ENCODE measurements at places on chromosomes 3 and 15.

- no peak for DNase-seq
Observed at GRCh38 chr3:194988495-194989165, 282.3 kb downstream of the XXYLT1 start.

DNA sequence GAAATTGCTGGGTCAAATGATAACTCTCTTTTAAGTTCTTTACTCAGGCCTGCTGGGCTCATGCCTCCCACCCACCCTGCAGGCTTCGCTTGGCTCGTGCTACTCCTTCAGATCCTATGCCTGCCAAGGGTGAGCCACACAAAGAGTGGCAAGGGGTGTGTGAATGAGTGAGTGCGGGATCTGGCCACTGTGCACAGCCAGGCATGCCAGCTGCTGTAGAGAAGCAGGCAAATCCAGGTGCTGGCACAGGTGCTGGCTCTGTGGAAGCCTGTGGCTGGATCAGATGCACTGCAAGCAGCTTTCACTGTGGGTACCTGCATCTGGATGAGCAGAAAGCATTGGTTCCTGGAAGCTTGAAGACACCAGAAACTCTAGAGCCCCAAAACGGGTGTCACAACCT, 1055.7 kb upstream of the EPHA6 start:
- DNase-seq: no peak

GRCh38 chr3:61562042-61562720, 810 bp downstream of the PTPRG start:
- DNase-seq: no peak

- DNase-seq: no peak
Observed at GRCh38 chr3:32544894-32545293, 25.8 kb downstream of the DYNC1LI1 start.

- no peak for DNase-seq
Observed at GRCh38 chr3:13569641-13570390, 20.9 kb downstream of the FBLN2 start.

- DNase-seq: no peak
Observed at GRCh38 chr3:195549931-195550519, 6.9 kb upstream of the PPP1R2 start.

DNA sequence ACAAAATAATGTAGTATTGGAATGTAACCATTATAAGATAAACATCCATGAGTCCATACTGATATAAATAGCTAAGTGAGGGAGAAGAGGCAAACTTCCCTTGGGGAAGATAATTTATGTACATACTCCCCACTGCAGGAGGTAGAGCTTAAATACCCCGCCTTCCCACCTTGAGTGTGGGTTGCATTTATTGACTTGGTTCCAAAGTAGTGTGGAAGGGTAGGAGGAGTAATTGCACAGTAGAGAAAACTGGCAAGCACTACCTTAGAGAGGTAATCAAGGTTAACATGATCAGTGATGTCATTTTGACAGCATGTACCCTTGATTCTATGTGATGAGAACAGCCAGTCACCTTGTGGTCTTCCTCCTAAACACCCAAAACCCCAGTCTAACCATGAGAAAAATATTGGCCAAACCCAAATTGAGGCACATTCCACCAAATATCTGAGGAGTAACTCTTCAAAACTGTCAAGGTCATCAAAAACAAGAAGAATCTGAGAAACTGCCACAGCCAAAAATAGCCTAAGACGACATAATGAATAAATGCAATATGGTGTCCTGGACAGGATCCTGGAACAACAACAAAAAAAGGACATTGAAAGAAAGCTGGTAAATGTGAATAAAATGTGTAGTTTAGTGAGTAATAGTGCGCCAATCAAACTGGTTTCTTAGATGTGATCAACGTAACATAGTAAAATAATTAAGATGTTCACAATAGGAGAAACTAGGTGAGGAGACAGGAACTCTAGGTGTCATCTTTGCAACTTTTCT, 774 bp upstream of the CNOT10 start:
- DNase-seq: no peak

GRCh38 chr3:72258361-72259141, 473.6 kb upstream of the PROK2 start:
- no peak for DNase-seq

DNA sequence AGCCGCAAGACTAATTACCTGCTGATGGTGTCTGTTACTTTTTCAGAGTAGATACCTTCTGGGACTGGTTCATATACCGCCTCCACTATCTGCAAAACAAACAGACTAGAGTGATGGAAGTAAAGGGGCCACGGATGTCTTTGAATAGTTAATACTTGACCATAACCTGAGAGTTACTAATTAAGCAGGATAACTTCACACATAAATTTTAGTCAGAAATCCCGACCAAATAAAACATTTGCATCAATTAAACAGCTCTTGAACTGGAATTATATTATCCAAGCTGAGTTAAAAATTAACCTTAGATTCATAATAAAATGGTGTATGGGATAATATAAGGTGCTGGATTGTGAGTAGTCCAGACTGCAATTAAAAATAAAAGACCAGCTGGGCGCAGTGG, 167.7 kb downstream of the NEK10 start:
- DNase-seq: no peak

GRCh38 chr3:59473636-59474035, 423.8 kb upstream of the CFAP20DC start:
- DNase-seq: no peak

DNA sequence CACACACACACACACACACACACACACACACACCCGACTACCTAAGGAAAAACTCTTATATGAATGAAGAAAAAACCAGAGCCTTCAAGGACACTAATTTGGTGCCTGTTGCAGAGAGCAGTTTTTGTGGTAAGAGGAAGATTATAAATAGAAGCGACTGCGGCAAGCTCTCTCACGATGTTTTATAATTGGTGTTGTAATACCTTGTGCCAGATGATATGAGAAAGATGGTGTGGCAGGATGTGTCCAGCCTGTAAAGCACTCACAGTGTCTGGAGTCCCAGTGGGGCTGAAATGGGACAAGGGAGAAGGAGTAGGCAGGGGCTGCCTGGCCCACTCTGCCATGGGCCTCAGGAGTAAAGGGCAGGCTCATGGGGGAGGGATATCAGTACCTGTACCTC, 839.9 kb downstream of the AGBL1 start:
- no peak for DNase-seq

DNA sequence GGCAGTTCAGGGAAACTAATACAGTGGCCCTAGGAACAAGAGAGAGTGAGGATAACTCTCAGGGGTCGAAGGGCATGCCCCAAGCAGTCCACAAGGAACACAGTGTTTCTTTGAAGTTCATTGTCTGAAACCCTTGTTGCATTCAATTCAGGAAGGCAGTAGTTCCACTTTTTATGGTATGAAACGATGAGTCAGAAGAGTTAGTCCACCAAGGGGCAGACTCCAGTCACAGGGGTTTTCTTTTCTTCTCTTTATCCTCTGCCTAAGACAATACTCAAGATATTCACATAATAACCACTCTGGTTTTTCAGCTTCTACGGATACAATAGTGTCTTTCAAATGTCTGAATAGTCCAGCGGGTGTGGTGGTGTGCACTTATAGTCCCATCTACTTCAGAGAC, 23.7 kb upstream of the TICRR start:
- no peak for DNase-seq

- no peak for DNase-seq
Observed at GRCh38 chr15:65952391-65953053, 83.2 kb downstream of the RAB11A start.

DNA sequence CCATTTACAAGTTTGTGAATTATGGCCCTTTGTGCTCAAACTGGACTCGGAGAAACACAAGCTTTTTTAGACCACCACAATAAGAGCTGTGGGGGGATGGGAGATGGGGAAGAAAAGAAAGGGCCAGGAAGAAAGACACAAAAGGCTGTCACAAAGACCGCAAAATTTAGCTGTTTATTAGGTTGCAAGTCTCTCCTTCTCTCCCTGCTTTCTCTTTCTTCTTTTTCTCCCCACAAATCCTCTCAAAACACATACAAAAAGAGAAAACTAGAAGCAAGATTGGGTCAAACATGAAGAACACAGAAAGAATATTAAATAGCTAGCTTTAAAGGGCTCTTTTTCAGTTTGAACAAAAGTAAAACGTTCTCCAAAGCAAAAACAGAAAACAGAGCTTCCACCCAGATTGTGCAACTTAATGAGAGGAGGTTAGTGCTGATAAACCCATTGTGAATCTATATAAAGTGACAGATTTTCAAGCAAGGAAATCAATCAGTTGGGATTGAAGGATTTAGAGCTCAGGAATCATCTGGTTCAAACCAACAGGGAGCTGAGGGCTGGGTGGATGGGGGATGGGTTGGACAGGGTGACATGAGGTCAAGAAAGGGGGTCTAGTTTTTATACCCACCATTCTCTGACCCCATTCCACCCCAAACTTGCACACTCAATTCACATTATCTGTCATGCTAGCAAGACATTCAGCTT, 87.3 kb downstream of the DHX30 start:
- DNase-seq: no peak

- DNase-seq: no peak
Observed at GRCh38 chr15:53591041-53591440, 168.4 kb downstream of the WDR72 start.

DNA sequence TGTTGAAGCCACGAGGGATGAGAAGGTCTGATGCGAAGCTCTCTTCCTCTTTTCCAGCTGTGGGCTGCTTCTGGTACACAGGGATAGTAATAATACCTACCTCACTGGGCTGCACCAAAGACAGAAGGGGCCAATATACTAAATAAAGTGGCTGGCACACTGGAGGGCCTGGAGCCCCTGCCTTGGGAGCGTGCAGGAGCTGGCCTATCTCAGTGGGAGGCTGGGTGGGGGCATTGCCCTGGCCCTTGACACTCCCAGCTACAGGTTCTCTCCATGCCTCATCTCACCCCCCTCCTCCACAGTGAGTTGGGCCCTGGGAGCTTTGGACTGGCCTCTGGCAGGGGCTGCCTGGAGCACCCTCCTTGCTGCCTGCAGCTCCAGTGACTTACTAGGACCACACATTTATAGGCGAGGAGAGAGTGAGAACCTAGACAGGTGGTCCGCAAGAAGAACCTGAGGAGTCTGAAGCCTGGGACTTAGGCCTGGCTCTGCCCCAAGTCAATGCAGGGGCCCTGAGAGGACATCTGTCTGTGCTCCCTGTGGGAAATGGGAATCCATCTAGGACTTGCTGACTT, 1.6 kb downstream of the NOX5 start:
- no peak for DNase-seq

DNA sequence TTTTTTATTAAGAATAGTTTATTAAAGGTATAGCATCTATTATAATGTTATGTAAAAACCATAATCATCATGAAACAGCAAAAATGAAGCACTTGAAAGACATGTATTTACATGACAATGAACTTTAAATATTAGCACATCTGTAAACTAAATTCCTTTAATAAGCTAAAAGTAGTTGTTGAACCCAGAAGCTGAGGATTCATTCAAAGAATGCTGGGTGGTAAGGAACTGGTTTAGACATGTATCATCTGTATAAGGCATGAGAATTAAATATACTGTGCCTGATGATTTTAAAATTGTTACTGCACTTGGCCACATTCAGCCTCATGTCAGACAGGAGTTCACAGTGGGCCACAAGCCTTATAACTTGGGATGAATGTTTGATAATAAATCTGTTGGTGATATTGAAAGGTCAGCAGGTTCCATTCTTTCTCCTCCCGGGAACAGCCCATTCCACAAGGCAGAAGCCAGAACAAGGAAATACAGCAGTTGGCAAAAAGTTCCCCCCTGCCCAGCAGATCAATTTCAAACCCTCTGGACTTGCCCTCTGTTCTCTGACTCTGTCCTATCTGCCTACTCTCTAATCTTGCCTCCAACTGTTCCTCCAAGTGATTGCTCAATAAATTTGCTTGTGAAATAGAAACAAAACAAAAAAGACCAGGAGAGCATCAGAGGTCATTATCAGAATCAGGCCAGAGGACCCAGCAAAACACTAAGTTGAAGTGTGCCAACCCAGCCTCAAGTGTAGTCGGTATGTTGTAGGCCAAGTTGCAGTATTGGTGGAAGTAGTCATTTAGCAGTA, 49.8 kb upstream of the TEX264 start:
- DNase-seq: no peak

DNA sequence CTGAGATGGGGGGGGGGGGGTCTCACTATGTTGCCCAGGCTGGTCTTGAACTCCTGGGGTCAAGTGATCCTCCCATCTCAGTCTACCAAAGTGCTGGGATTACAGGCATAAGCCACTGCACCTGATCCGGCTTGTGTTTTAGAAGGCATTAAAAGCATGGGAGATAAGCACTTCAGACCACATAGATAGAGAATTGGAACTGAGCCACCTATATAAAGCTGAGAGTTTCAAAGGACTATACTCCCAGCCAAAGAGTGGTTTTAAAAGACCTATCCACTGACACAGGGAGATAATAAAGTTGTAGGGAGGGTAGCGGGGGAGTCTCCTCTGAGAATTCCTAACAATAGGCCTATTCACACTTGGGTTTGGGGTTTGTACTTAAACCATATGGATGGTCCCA, 34.8 kb downstream of the DENND4A start:
- DNase-seq: no peak
